ENCODE measurements at places on chromosomes 3 and 15.

DNA sequence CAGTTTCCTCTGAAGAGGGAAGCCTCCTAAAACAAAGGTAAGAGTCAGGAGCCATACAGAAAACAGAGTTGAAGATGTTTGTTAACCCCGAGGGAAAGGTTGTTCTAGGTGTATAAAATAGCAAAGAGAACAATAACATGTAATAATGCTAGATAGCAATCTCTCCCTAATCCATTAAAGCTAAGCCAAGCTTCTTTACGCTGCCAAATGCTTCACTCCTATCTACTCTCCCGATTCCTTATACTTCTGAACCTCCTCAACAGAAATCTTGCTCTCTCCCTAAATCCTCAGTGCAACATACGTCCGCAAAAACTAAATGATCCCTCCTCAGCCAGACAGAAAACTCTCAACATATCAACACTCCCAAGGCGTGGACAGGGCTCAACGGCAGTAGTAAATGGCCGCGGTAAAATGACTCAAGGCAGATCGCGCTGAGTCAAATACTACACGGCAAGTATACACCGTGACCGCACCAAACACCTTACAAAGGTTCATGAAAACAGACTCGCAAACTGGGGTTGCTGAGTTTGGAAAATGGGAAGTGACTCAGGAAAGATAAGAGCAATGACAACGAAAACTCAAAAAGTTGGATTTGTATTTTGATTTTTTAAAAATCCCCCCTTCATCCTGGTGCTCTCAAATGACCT, 682 bp downstream of the CLDND1 start:
- peak; percentile 35 for DNase-seq

DNA sequence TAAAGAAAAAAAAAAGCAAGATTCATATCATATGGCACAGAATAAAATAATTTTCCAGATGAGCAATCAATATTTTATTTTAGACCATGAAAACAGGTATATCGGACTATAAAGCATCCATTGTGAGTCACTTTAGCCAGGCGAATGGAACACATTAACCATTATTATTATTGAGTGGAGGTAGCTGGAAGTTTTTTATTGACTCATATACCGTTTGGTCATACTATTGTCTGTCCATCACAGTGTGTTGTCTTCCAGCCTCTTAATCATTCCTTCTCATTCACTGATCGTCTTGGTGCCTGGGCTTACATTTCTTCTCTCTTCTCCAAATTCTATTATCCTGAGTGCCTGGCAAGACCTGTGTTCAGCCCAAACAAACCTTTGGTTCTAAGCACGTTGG, 634.8 kb downstream of the MECOM start:
- no peak for DNase-seq

- no peak for DNase-seq
Observed at GRCh38 chr15:61621146-61621545, 392.0 kb upstream of the RORA start.

DNA sequence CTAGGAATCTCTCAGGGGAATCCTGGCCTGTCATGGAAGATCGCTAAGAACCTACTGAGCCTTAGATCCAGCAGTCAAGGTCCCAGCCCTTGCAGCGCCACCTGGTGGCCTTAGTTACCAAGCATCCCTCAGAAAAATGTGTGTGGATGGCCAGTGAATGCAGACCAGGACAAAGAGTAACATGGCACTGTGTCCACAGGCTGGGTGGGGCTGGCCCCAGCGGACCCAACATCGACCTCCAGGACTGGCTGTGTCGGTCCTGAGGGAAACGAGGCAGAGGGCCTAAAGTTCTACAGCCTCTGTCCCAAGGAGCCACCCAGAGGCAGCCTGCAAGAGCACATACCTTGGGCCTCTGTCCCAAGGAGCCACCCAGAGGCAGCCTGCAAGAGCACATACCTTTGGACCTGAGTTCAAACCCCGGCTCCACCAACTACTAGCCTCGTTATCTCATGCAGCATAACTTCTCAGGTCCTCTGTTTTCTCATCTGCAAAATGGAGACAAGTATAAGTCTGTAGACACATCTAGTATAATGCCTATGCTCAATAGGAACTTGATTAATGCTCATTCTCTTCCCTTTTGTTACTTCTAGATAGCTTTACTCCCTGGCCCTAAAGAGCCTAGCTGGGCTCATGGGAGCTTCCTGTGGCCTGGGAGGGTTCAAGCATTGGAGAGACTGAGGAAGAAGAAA, 57.5 kb upstream of the HERC1 start:
- peak; percentile 60 for DNase-seq

DNA sequence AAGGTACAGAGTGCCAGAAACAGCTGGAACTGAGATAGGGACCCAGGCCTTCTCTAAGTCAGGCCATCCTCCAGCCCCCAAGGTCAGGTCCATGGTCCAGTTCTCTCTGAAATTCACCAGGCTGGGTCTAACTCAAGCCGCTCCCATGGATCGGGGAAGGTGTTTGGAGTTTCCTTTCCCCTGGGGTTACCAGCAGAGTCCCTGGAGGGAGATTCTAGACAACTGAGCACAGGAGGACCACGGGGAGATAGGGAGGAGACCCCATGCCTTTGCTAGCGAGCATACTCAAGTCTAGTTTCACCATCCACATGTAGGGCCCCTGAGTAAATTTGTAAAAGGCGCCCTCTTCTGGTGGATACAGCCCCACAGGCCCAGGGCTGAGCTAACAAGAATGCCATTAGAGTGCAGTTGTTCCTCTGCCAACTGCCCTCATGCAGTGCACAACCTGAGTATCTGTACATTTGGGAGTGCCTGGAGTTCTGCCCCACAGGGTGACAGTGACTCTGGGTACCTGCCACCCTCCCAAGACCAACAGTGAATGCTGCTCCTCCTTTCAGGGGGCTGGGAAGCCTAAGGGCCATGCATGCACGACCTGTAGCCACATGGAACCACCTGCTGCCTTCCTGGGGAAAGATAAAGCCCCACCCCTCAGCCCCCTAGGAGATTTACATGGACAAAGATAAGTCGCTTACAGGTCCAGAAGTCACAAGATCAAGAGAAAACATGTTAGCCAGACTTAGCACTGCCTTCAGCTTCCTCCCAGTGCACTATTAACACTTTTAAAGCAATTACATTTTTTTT, 89.0 kb downstream of the IQSEC1 start:
- DNase-seq = peak; percentile 42

- DNase-seq = no peak
Observed at GRCh38 chr3:196518966-196519717, 4.0 kb upstream of the SMCO1 start.

GRCh38 chr3:43525941-43526607, 95.7 kb downstream of the ANO10 start:
- DNase-seq = no peak

- DNase-seq = no peak
Observed at GRCh38 chr3:12856626-12857025, 15.3 kb upstream of the RPL32 start.

DNA sequence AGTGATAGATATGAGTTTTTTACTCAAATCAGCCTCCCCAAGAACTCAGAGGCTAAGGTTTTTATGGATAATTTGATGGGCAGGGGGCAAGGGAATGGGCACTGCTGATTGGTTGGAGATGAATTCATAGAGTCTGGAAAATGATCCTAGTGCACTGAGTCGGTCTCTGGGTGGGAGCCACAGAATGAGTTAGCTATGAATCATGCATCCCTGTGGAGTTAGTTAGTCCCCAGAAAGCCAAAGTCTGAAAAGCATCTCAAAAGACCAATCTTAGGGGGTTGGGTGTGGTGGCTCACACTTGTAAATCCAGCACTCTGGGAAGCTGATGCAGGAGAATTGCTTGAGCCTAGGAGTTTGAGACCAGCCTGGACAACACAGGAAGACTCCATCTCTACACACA, 516.1 kb downstream of the AGBL1 start:
- DNase-seq = no peak

GRCh38 chr3:175648899-175649298, 789.8 kb downstream of the NAALADL2 start:
- DNase-seq = no peak

DNA sequence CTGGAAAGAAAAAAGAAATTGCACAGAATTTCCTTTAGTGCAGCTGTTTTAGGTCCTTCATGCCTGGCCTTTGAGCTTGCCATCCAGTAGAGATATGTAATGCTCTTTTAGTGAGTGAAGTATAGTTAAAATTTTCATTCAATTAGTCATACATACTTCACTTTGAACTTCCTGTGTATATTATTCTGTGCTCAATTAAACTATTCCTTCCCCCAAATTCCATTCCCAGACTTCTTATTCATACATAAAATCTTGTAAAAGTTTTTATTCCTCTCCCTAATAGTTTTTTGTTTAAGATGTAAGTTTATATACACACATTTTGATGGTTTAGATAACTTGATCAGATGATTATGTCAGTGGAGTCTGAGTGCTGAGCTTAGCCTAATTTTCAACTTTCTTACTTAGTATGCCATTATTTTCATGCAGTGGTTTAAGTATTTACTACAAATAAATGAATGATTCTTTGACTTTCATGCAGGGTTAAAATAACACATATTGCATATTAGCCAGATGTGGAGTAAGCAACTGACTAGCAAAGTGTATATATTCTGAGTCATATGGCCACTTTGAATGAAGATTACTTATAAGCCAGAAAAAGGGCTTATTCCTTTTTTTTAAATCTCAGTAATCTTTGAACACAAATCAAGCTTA, 42.5 kb upstream of the ABHD10 start:
- no peak for DNase-seq

Measured in stimulated activated CD8-positive, alpha-beta memory T cell treated with anti-CD3 and anti-CD28 coated beads, Interleukin-4, amount 100 ng/mL, for 24 hours (primary cell).